ENCODE measurements at places on chromosomes 2 and 18.

DNA sequence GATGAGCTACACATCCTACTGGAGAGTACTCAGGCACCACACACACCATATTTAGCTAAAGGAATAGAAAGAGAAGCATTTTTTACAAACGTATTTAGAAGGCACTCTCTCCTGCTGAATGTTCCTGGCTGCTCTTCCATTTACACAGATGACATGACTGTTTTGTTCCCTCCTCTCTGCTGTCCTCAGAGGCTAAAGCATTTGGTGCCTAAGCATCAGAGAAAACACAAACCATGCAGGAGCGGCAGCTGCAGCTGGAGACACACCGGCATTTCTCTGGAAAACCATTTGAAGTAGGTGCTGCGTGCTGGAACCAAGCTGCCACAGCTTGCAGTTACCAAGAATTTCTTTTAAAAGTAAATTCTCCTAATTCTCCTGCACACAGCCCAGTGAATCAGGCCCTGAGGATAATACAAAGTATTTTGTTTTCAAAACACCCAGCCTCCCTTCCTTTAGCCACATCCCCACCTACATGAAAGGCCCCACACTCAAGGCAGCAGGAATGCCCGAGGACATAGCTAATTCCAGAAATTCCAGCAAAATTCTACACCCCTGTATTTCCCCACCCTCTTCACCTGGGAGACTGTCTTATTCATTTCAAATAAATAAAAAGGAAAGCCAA lies 488.9 kb upstream of the SOX11 start:
- DNase-seq, result no peak

- no peak for DNase-seq
These were observed 119.7 kb upstream of the NFATC1 start for GRCh38 chr18:79275992-79276391.

DNA sequence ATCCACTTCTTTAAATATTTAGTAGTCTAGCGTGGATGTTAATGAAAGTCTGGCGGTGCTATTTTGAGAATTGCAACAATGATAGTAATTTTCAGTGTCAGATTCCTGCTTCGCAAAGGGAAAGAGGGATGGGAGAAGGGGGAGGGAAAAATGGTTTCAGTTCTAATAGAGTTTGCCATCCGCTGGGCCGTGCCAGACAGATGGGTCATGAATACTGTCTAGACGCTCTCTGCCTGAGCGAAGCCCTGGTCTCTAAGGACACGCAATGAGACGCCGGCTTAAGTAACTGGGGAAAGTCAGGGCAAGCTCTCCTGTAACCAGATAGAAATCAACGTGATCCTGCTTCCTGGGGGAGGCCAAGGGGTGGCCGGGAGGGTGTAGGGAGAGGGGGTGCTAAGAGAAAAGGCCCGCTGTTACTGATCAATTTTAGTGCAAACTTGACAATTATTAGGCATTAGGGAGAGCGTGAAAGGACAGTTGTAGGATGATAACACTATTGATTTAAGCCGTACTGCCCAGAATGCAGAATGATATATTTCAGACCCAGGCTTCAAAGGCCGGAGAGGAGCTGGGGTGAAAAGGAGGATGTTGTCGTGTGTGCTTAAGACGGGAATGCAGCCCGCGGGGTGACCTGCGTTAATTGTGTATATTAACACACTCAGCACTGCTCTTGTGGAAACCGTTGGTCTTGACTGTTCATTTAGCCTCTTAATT lies 229.2 kb downstream of the LDLRAD4 start:
- peak; percentile 64 for DNase-seq

- DNase-seq, result no peak
These were observed 299.5 kb downstream of the ARHGAP15 start for GRCh38 chr2:143428700-143429099.

- no peak for DNase-seq
These were observed 270.1 kb downstream of the RDH14 start for GRCh38 chr2:18290386-18290785.

DNA sequence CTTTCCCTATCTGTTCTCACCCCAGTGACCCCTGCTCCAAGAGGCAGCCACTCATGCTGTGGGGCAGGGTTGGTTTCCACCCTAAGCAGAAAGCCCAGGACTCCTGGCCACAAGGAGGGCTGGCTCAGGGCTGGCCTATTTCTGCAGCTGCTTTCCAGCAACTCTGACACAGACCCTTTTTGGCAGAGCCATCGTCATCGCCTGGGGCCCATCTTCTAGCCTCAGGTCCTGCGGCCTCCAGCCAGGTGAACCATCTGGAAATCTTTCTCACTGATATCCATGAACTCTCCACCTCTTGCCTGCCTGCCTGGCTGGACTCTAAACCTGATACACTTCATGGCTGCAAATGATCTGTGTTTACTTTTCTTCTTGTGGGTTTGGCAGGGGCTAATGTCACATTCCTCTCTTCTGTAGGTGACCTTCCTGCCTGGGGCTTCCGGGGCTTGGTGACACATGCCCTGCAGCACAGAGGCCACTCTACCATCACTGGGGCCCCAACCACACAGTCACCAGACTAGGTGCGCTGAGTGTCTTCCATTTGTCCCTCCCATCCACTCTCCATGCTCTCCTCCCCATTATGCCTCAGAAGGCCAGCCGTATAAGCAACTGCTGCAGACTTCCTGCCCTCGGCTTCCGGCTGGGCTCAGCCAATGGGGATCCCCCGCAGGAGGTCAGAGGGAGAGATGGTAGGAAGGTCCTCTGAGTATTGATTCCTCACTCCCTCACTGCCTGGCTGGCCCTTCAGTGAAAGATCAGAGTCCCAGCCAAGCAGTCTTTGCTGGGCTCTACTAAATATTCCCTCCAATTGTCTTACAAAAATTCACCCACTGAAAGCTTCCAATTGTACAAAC lies 9.7 kb upstream of the COPS8 start:
- DNase-seq, result no peak

DNA sequence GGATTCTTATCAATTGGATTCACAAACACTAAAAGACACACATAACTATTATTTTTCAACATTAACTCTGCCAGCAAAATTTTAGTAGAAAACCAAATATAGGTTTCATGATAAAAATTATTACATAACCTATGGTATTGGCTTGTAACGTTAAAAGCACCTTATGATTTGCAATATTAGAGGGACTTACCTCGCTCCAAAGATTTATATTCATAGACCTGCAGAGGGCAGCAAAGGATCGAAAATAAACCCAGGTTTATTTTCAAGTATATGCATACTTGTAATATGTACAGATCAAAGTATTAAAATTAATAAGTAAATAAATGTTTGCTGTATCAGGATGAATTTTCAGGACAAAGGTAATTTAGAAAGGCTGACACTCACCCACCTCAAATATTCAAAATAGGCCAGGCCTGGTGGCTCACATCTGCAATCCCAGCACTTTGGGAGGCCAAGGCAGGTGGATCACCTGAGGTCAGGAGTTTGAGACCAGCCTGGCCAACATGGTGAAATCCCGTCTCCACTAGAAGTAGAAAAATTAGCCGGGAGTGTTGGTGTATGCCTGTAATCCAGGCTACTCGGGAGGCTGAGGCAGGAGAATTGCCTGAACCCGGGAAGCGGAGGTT lies 45.3 kb downstream of the LRPPRC start:
- DNase-seq, result peak; percentile 73

GRCh38 chr2:44166096-44166495 lies 2.6 kb upstream of the PPM1B start:
- no peak for DNase-seq

DNA sequence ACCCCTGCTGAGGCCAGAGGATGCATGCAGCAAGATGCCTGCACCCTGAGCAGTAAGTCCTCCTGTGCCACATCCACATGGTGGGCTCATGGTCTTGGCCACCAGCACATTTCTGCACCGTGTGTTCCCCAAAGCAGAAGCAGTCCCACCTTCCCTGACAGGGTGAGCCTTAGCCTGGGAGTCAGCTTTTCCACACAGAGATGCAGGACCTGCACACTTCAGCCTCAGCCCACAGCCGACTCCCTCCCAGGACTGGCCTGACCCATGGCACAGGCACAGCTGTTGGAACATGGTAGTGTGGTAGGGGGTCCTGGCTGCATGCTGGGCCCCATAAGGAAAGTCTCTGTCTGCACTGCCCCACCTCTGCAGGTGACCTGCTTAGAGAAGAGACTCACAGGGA lies 5.0 kb downstream of the SNED1 start:
- no peak for DNase-seq

DNA sequence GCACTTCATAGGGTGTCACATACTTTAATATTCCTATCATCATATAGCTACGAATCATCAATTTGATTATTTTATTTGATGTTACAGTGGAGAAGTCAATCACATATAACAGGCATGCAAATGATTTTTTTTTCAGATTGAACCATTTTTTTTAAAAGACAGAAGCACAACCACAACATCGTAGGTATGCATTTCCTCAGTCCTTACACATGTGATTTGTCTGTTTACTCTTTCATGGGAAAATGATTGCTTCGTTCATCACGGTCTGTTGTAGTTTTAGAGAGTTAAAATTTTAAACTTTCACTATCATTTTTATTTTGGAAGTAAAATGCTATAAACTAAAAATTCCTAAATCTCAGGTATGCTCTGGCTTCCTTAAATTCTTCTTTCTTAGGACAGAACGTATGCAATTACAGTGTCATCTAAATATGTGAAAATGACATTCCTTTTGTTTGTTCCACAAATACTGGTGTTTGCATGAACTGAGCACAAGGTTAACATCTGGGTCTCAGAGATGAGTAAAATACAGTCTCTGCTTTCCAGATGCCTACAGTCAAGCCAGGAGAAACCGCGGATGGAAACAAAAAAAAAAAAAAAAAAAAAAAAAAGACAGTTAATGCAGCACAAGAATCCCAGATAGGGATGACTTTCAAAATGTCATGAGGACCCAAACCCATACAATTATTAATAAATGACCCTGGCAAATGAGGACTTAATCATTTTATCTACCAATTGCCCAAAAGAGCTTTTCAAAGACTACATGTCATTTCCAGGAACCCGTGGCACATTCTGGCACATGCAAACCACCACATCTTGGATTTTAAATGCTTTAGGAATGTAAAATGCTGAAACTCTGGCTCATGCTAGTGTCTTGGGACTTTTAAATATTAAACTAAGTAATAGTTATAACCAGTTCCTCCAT lies 201.2 kb downstream of the LRP1B start:
- DNase-seq, result no peak

DNA sequence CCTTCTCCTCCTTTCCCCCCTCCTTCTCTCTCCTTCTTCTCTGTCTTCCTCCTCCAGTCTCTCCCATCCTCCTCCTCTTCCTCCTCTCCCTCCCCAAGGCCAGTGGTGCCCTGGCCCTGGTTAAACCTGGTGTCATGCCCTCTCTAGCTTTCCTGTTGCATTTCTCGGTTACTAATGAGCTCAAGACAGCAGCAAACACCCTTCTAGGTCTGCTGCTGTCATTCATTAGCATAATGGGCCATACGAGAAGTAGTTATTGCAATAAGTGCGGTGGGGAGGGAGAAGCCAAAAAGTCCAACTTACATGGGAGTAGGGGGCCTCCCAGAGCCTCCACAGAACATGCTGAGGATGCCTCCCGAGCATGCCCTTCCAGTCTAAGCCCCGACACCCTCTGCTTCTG lies 177.2 kb downstream of the CELF4 start:
- no peak for DNase-seq

- DNase-seq, result peak; percentile 50
These were observed 12.8 kb upstream of the GBX2 start for GRCh38 chr2:236180831-236181453.

DNA sequence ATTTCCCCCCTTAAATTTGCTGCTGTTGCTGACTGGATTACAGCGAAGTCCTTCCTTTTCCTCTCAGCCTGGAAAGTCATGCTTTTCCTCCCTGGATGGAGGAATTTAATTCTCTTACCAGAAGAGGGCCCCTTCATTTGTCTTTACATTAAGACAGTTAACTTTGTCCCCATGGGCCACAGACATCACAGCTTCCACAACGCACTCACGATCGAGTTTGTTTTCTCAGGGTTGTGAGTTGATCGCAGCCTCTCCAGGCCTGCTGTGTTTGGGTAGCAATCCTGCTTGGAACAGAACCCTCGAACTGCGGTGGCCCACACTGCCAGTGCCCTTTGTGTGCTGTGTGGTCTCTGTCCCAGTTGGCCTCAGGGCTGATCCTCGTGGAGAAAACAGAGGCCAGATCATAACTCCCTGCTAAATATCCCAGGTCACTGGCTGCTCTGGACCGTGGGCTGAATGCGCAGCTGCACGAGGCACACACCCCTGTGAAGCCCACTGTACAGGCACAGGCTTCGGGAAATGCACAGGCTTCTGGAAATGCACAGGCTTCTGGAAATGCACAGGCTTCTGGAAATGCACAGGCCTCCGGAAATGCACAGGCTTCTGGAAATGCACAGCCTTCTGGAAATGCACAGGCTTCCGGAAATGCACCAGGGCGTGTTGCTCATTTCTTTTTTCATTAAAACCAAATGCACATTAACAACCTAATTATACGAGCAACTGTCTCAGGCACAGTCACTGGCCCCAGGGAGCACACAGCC lies 2.2 kb upstream of the PDIA6 start:
- DNase-seq, result no peak

DNA sequence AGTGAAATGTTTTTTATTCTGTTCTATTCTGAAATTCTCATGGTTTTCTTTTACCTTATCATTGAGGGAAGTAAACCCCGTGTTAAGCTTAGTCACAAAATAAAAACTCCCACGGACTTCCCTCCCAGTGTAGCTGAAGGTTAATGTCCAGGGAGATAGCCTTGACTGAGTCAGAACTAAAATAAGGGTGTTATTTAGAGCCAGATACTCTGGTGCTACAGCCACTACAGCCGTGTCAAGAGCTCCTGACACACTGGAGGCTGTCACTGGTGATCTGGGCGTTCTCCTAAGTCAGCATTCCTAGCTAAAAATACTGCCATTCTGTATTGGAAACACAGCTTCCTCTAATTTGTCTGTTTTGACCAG lies 82.0 kb upstream of the RANBP2 start:
- DNase-seq, result peak; percentile 57

GRCh38 chr2:14608245-14608644 lies 24.3 kb upstream of the LRATD1 start:
- no peak for DNase-seq

GRCh38 chr18:12819322-12819721 lies 64.7 kb downstream of the PTPN2 start:
- DNase-seq, result no peak

GRCh38 chr2:109187711-109188495 lies 58.9 kb downstream of the SH3RF3 start:
- DNase-seq, result no peak

GRCh38 chr2:16100006-16100405 lies 159.7 kb downstream of the MYCN start:
- no peak for DNase-seq

GRCh38 chr18:2654169-2654927 lies 1.2 kb upstream of the SMCHD1 start:
- DNase-seq, result no peak

GRCh38 chr18:74171910-74172606 lies 23.7 kb downstream of the TIMM21 start:
- DNase-seq, result no peak

GRCh38 chr2:53561155-53561554 lies 206.4 kb upstream of the CHAC2 start:
- no peak for DNase-seq

Data from globus pallidus (tissue), 1 donor.